ENCODE measurements at places on chromosomes 1 and 21.

GRCh38 chr21:36946949-36947356, 19.5 kb downstream of the HLCS start:
- no peak for DNase-seq

GRCh38 chr1:165069829-165070228, 286.7 kb downstream of the LMX1A start:
- DNase-seq = no peak

- no peak for DNase-seq
Observed at GRCh38 chr1:182453631-182454030, 3.7 kb downstream of the RGSL1 start.

DNA sequence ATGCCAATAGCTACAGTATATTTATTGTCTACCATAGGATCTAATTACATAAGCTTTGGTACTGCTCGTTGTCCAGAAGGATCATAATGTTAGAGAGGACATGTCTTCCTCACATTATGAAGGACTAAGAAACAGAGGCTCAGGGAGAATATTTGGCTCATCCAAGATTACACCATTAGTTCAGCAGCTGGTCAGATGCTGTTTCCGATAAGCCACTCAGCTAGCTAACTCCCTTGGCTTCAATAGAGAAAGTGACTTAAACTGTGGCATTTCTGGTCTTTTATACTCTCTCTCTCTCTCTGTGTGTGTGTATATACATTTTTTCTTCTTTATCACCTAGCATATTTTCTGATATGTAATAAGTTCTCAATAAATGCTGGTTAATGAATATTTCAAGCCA, 70.4 kb downstream of the DDR2 start:
- no peak for DNase-seq

DNA sequence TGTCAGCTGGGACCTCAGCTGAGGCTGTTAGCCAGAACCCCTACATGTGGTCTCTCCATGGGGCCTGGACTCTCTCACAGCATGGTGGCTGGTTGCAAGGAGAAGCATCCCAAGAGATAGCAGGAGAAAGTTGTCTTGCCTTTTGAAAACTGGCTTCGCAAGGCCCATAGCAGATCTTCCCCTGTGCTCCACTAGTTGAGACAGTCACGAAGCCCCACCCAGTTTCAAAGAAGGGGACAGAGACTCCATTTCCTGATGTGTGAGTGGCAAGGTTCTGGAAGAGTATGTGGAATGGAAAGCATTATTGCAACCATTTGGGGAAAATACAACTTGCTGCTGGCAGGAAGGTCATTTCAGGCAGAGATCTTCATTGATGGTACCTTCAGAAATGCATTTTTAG, 7.5 kb upstream of the CSRP1 start:
- DNase-seq = no peak

DNA sequence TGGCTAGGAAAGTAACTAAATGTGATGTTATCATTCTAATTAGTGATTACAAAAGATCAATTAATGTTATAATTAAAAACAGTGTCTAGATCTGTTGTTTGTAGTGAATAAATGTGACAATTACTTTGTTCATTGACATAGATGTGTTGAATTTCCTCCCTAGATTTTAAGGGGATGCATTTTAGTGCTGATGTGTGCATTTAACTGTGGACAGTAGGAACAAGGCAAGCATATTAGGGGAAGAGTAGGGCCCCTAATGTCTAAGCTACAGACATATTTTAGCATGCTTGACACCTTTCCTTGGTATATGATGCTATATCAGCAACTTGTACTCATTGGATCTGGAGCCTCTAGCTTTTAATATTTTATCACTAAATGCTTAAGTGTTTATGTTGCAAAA, 48.9 kb downstream of the NFIA start:
- no peak for DNase-seq

GRCh38 chr1:70384542-70384941, 26.5 kb upstream of the CTH start:
- no peak for DNase-seq

DNA sequence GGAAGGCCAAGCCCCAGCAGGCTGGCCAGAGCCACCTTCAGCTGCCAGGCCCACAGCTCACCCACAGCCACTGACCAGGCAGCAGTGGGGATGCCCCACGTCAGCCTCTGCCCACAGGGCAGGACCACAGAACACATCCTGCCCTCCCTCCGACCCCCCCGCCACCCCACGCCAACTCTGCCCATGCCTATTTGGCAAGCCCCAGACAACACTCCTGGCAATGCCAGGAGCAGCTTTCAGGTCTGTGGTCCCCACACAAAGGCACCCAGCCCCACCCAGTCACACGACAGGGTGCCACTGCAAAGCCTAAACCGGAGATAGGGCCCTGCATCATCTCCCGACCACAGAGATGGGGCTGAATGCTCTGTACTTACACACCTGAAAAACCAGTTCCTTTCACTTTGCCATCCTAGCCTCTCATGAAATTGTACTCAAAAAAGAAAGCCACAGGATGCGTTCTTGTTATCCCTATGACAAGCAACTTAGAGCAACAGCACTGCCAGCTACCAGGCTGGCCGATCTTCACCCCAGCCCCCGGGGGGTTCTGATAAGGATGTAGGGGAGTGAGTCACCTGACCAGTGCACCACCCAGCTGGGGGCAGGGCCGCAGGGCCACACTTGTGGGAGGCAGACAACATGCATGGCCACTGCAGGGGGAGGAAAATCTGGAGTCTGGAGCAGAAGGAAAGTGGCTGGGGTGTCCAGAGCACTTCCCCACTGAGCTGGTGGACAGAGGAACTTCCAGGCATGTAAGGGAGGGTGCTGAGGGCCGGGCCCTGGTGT, 36.2 kb downstream of the UBE2G2 start:
- DNase-seq = no peak

- no peak for DNase-seq
Observed at GRCh38 chr1:221832151-221832550, 90.3 kb upstream of the DUSP10 start.

DNA sequence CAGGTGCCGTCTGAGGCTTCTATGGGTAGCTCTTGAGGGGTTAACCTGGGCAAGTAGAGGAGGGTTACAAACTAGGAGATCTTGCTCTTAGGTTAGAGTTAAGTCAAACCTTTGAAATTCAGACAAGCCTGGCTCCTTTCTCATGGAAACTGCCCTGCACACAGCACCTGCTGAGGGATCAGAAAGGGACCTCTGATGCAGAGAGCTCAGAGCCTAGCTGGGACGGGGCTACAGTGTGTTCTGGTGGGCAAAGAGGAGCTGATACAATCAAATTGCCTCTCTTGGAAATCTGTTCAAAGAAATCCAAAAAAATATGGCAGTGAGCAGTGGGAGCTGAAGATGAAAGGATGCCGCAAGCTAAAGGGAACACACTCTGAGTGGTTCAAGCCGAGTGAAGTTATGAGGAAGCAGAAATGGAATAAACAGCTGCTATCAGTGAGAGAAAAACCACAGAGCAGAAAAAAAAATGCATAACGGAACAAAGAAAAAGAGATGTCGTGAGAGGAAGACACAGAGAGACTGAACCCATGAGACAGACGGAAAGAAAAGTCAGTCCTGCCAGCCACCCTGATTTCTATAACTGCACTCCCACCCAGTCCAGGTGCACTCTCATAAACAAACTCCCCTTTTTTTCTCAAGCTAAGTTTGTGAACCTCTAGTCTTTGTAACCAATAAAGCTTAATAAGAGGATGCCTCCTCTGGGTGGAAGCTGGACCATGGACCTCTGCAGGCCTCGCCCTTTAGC, 26.6 kb downstream of the PAFAH2 start:
- DNase-seq = no peak

- no peak for DNase-seq
Observed at GRCh38 chr1:165928075-165928731, 100.8 kb downstream of the UCK2 start.

GRCh38 chr1:160149716-160150115, 1.7 kb upstream of the ATP1A4 start:
- no peak for DNase-seq

DNA sequence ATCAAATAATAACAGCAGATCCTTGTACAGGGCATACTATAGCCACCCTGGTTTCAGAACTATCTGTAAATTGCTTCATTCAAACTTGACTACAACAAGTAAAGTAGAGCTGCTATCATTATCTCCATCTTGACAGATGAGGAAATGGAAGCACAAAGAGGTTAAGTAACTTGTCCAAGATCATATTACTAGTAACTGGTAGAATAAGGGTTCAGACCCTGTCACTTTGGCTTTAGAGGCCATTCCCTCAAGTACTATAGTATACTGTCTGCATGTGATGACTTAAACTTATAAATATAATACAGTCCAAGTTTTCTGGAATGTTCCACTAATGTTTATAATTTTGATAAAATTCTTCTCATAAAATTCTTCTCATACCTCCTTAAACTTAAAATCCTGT, 24.8 kb downstream of the PGM1 start:
- no peak for DNase-seq

- DNase-seq = no peak
Observed at GRCh38 chr1:41790351-41790750, 128.4 kb downstream of the HIVEP3 start.

GRCh38 chr1:99292886-99293285, 28.6 kb downstream of the PLPPR4 start:
- DNase-seq = no peak

DNA sequence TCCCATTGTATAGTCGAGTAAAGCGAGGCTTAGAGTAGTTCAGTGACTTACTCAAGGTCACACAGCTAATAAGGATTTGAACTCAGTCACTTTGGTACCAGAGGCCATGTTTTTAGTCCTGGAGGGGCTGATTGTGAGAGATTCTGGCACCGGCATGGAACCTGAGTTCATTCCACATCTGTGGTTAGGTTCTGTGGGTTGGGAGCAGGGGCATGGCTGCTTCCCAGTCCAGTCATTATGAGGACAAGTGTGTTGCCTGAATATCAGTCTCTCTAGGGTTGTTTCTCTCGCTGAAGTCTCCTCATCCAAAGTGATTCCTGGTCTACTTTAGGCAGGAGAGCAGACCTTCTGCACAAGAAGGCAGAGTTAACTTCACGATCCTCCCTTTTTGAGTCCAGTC, 90.6 kb downstream of the C1orf94 start:
- DNase-seq = no peak

- no peak for DNase-seq
Observed at GRCh38 chr21:34635307-34635706, 20.4 kb upstream of the RCAN1 start.

DNA sequence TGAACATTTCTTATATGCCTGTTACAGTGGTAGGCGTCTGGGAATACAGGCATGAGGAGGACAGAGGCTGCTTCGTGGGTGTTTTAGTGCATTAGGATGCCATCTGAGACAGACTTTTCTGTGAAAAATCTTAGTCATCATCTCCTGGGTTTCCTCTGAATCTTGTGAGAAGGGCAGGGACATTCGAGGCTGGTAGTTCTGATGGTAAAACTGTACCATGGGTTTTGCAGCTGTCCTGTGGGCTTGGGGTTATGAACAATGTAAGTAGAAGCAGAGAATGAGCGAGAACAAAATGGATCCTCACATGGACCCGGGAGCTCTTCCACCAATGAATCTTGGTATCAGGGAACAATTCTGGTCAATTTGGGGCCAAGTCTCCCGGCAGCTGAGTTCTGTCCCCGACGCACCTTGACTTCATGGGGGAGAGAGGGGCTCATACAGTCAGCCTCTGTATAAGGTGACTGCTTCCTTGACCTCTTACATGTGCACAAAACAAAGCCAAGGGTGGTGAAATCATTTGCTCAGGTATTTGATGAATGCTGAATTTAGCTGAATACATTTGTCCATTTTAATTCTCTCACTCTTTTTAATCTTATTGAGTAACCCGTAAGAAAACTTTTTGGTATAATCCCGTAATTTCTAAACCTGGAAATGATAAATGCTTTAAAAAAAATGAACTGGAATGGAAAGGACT, 63.6 kb upstream of the ERRFI1 start:
- no peak for DNase-seq

DNA sequence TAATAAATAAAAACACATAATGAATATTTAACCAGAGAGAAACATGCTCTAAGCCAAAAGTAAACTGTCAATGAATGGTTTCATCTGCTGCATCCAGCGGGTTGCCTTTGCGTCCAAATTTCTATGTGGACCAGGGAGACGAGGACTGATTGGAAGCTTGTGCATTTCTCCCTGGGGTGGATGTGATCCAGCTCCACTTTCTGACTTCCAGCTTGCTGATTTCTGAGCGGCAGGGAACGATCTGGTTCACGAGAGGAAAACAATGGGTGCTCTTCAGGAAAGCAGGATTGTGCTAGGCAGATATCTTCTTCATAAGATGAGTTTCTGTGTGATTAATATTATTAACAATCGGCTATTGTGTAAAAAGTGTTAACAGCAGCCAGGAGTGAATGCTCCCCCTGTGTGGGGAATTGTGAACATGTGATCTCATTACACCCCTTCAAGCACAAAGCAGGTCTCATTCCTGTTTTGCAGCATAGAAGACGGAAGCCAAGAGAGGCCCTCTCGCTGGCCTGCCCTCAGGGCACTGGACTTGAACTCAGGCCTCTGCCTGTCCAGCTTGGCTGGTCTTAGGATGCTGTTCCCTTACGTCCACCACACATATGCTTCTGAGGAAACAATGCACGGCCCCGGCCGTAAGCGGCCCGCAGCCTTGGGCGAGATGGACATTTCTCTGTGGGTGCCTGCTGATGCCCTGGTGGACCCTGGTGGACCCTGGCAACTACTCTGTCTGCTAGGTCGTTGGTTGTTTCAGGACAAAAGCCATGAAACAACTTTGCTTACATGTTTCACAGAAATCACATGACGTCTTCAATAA, 183.4 kb upstream of the C1orf174 start:
- no peak for DNase-seq

- DNase-seq = no peak
Observed at GRCh38 chr1:227486559-227486958, 76.8 kb upstream of the ZNF678 start.

DNA sequence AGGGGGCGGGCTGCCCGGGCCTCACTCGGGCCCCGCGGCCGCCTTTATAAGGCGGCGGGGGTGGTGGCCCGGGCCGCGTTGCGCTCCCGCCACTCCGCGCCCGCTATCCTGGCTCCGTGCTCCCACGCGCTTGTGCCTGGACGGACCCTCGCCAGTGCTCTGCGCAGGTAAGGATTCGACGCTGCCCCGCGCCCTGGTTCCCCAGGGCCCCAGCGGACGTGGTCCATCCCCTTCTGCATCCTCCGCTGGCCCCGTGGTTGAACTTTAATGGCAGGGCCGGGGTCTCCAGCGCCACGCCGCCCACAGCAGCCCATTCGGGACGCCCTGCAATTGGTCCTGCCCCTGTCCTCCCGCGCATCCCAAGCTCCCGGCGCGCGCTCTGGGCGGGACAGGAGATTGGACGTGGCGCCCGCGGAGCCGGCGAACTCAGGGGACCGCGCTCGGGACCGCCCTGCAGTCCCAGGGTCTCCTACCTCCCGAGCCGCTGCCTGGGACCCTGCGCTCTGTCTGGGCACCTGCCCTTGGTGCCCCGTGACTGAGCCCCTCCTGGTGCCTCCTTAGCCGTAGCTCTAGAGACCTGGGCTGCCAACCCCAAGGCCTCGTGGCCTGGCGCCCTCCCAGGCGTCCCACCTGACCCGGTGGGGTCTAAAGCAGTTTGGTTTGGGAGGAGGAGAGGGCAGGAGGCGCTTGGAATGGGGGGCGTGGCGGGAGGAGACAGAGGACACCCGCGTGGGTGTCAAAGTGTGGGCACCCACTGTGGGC, at the start of gene ALPL:
ALPL (plus strand) TSS at position 73 of the 762 bp plus-strand sequence. CDS start 44,659 bp downstream, outside the sequence.
- no peak for DNase-seq

DNA sequence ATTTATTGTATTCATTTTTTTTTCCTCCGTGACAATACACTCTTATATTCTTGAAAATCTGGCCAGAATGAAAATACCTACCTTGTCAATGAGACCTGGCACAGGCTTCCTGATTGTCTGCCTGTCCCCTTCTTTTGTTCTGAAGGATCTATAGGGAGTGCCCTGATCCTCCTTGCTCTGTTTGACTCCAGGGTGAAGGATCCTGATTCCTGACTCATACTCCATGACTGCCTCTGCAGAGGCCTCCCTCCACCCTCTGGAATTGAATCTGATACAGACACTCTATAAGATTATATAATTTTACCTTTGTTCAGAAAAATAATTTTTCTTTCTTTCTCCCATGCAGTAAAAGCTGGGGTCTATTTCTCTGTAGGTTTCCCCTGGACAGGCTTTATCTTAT, 116.2 kb downstream of the HMCN1 start:
- DNase-seq = no peak

All from cortex of kidney (tissue), 1 donor.